ENCODE measurements at places on chromosomes 7 and 10.

- no peak for DNase-seq
Measured at GRCh38 chr7:155188821-155189581, 108.7 kb upstream of the INSIG1 start.

DNA sequence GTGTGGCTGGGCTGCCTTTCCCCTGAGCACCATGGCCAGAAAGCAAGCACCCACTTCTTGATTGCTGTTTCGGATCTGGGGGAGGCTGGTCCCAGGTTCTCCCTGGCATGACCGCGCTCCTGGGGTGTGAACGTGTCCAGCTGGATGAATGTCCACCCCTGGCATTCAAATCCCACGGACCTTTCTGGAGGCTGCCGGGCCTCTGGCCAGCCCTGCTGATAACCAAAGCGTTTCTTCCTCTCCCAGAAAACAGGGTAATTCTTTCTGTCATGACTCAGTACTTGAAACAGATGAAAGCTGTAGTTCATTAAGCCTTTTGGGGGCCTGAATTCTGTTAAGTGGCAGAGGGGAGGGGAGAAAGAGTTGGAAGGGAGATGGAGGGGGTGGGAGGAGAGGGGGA, 73.1 kb upstream of the SAMD8 start:
- DNase-seq: no peak

GRCh38 chr10:6297951-6298381, 95.2 kb downstream of the PFKFB3 start:
- DNase-seq: no peak

GRCh38 chr7:108291152-108291508, 161.0 kb upstream of the LAMB4 start:
- no peak for DNase-seq

GRCh38 chr7:133478591-133479135, 225.8 kb downstream of the EXOC4 start:
- DNase-seq: no peak

DNA sequence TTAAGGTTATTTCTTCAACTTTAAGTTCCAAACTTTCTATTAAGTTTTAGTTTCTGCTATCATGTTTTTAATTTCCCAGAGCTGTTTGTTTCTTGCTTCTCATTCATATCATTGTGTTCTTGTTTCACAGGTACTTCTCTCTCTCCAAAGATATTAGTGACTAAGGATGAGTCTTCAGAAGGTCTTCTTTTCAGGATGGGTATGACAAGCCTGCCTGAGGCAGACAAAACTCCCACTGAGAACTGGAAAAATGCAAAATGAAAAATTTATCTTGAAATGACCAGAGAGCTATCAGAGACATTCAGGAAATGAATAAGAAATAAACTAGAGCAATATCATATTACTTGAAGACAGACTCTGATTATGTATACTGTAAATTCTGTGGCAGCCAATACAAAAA, 110.8 kb upstream of the EGFR start:
- no peak for DNase-seq

- DNase-seq: peak; percentile 4
Measured at GRCh38 chr10:68684413-68684812, 36.6 kb upstream of the CCAR1 start.

DNA sequence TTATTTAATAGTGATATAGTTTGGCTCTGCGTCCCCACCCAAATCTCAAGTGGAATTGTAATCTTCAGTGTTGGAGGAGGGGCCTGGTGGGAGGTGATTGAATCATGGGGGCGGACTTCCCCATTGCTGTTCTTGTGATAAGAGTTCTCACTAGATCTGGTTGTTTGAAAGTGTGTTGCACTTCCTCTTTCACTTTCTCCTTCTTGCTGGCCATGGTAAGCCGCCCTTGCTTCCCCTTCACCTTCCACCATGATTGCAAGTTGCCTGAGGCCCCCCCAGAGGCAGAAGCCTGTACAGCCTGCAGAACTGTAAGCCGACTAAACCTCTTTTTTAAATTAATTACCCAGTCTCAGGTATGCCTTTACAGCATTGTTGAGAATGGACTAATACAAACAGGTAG, 101.4 kb downstream of the MTPAP start:
- no peak for DNase-seq

- DNase-seq: no peak
Measured at GRCh38 chr10:4586776-4587175, 239.2 kb upstream of the AKR1E2 start.

DNA sequence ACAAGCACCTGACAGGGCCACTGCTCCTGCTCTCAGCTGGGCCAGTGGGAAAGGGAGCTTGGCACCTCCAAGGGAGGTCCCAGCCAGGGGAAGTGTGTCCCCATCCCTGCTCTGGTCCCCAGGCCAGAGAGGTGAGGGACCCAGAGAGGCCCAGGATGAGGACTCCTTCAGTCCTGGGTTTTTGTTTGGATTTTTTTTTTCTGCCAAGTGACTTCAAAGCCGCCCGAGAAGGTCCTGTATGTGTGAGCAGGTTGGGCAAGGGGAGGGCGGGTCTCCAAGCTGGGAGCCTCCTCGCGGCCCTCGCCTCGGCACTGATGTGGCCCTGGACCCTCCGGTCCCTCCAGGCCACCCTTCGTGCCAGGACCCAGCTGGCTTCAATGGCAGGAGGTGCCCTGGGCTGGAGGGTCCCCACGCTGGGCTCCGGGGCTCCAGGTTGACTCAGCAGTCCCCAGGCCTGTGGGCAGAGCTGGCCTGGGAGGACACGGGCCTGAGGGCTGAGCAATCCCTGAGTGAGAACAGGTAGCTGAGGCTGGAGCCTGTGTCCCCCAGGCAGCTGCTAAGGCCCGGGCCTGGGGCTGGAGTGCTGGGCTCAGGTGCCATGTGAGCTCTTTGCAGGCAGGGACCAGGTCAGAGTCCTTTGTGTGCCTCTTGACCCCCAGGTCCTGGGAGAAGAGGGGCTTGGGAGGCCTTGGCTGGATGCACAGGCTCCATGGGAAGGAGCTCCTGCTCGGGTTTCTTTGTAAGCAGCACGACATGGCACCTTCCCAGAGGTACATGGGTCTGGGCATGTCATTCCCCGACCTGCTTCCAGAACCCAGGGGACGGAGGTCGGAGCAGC, 140.6 kb downstream of the FAM53B start:
- no peak for DNase-seq

DNA sequence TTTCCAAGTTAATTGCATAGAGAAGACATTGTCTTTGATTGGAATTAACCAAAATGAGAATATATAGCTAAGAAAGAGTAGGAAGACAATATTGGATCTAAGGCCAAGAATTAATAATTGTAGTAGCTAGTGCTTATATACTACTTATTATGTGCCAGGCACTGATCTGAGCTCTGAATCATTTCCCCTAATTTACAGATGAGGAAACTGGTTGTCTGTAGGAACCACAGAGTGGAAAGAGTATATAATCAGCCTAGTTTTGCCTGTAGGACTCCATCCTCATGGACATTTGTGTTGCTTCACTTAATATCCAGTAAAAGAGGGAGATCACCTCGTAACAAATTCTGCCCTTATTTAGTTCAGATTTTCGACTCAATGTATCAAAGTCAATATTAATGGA, 127.9 kb downstream of the ARID5B start:
- DNase-seq: no peak

DNA sequence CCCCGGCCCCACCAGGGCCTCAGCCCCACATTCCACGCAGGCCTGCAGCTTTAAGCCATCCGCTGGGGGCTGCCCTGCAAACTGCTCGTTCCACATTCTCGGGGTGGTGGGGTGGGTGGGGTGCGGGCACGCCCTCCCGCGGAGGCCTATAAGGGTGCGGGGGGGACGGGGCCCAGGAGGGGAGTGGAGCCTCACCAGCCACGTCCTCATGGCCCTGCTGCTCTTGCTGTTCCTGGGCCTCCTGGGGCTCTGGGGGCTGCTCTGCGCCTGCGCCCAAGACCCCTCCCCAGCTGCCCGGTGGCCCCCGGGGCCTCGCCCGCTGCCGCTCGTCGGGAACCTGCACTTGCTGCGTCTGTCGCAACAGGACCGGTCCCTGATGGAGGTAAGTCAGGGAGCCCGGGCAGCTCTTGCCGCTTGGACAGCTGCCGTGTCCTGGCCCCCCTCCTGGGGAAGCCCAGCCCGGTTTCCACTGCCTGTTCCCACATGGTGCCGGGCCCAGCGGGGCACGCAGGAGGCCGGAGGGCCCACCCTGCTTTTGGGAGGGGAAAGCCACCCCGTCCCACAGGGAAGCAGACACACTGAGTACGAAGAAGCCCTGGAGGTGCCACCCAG, at the start of gene CYP2W1:
CYP2W1 (plus strand) TSS at position 178 of the 612 bp plus-strand sequence; CDS start at position 209, 31 bp downstream.
- no peak for DNase-seq

DNA sequence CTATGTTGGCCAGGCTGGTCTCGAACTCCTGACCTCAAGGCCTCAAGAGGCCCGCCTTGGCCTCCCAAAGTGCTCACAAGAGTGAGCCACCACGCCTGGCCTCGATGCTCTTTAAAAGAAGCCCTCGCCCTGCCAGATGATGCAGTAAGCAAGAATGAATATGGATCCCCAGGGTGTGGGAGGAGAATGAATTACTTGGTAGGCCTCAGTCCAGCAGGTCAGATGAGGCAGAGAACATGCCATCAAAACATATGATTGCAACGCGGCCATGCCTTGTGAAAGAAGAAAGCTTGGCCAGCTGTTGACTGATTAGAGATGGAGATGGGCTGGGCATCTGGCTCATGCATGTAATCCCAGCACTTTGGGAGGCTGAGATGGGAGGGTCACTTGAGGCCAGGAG, 68.7 kb downstream of the CAMK1D start:
- DNase-seq: no peak

DNA sequence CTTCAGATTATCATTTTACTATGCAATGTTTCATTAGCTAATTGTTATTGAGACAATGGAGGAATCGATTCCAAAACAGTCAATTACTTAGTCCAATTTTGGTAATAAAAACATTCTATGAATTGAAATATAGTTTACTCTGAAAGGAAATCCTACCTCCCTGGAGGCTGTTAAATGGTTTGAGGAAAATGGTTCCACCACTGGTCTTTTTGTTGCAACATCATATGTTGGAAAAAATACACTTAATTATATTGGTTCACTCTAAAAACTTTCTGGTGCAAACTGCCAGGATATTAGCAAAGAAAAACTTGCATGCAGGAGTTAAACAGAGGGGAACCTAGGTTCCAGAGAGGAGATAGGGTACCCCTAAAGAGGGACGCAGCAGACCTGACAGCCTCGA, 267.3 kb upstream of the LYZL1 start:
- DNase-seq: no peak

GRCh38 chr7:139946533-139946932, 116.2 kb downstream of the PARP12 start:
- DNase-seq: no peak

- no peak for DNase-seq
Measured at GRCh38 chr10:82856957-82857613, 982.1 kb downstream of the NRG3 start.

DNA sequence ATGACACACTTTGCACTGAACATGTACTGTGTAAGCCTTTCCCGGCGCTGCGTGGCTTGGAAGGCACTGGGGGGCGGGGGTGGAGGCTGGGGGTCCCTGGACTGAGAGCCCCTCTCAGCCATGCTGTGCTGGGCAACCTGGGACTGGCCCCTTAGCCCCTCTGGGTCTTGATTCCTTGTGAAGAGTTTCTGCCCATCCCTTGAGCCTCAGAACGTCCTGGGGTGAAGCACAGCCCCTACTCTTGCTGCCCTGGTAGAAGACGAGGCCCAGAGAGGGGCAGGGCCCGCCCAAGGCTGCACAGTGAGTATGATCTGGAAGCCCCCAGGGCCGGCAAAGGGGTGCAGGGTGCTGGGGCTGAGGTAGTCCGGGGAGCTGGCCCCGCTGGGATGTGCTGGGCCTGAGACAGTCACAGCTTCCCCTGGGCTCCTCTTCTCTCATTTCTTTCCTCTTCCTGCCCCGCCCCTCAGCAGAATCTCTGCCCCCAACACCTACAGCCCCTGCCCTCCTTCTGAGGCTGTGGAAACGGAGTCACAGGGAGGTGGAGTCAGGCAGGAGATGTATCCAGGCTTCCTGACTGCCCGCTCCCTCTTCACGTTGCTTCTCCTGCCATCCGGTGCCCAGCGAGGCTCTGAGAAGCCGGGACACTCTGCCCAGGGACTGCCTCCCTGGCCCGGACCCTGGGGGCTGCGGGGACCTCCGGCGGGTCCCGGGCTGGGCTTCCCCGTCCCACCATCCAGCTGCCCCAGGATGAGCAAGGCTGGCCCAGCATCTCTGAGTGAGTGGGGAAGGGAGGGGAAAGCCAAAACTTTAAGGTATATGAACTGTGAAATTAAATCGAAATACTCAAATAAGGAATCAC, 60.5 kb downstream of the UNCX start:
- DNase-seq: no peak

DNA sequence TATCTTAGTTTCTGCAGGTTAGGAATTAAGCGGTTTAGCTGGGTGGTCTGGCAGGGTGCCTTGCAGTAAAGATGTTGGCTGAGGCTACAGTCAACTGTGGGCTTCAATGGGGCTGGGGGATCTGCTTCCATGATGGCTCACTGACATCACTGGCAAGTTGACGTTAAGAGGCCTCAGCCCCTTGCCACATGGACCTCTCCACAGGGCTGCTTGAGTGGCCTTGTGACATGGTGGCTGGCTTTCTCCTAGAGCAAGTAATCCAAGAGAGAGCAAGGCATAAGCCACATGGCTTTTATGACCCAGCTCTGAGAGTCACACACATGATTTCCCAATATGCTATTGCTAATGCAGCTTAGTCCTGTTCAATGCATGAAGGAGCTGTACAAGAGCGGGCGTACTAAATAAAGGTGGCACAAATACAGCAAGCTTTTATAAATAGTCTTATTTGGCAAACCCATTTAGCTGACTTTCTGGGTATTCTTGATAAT, 109.1 kb downstream of the SEPTIN7 start:
- DNase-seq: no peak

GRCh38 chr7:98178321-98178720, 32.9 kb upstream of the BHLHA15 start:
- no peak for DNase-seq

DNA sequence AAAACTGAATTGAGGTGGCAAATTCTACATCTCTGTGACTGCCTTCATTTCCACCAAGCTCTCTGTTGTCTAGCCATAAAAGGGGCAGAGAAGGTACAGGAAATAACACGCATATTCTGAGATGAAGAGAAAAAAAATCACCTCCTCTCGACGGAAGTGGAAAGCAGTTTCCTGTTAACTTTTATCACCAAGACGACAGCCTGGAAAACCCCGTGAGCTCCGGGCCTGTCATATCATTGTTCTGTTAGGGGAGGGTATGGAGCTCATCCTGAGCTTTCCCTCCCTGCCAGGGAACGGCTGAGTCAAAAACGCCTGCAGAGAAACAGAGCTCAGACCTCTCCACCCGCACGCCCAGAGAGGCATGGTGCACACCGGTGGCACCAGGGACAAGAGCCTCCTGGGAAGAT, 200.3 kb downstream of the PRPF18 start:
- DNase-seq: peak; percentile 93

- DNase-seq: no peak
Measured at GRCh38 chr10:100730725-100731406, 14.5 kb upstream of the PAX2 start.

DNA sequence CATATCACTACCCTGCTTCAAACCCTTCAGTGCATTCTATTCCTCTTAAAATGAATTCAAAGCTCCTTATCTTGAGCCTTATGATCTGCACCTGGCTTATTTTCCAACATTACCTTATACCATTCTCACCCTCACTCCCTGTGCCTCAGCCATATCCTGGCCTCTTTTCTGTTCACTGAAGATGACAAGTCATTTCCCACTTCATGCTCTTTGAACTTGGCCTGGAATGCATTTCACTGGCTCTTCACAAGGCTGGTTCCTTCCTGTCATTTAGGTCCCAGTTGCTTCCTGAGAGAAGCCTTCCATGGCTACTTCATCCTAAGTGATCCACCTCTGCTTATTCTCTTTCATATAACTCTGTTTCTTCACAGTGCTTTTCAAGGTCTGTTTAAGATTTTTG, 3.2 kb upstream of the LIPF start:
- DNase-seq: no peak

GRCh38 chr10:70693619-70694335, 21.5 kb downstream of the ADAMTS14 start:
- DNase-seq: no peak

GRCh38 chr7:33743594-33743993, 161.7 kb upstream of the BMPER start:
- no peak for DNase-seq
